Stimulated activated CD8-positive, alpha-beta memory T cell treated with anti-CD3 and anti-CD28 coated beads, Interleukin-7, amount 100 ng/mL, for 1 hour (primary cell): ENCODE measurements at places on chromosomes 16 and 17.

DNA sequence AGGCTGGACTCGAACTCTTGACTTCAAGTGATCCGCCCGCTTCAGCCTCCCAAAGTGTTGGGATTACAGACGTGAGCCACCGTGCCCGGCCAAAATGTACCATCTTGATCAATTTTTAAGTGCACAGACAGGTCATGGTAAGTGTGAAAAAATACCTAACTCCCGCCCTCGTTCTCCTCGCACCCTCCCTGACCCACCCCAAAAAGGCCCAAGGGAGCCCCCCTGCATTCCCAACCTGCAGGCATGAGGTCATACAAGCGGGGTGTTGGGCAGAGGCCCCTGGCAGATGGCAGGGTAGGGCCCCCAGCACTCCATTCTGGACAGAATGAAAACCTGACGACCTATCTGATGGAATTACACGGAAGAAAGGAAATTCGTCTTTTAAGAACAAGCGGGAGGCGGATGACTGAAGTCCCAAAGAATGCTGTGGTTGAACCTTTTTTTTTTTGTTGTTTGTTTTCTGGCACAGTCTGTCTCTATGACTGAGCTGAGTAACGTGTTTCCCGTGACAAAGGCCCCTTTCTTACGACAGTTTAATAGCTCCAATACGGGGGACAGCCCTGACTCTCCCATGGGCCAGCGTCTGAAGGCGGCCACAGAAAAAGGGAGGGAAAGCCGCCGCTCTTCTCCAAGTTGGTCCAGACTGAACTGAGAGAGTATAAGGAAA is 376.4 kb downstream of the SLC39A11 start:
- DNase-seq = no peak

DNA sequence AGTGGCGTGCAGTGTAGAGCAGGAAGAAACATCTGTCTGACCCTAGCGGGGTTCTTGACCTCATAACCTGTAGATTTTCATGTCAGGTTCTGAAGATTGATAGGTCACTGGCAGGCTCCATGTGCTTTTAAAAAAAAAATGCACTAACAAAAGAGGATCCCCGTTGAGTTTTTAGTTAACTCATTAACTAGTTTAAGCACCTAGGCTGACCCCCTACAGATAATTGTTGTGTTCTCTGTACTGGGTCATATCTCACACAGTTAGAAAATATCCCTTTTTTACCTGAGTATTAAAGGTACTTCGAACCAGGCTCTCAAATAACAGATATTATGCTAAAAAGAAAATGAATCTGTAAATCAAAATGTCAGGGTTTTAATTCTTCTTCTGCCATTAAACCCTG is 676.6 kb downstream of the CDH11 start:
- DNase-seq = no peak

GRCh38 chr16:2715966-2716885 is 3.8 kb downstream of the PRSS27 start:
- DNase-seq = no peak

DNA sequence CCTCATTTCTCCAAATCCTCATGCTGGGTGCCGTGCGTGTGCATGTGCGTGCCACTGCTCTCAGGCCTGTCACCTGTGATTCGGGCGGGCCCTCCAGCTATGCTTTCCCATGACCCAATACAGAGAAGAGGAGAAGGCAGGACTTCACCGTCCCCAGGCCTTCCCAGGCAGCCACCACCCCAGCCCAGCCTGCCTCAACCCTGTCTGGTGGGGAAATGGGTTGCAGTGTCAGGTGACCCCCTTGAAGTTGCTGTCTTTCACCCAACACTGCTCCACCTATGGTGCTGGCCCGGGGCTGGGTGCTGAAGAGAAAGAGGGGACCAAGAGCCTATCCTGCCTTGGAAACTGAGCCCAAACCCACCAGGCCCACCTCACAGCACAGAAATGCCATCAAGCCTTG is 94.7 kb downstream of the GOSR1 start:
- DNase-seq = no peak

DNA sequence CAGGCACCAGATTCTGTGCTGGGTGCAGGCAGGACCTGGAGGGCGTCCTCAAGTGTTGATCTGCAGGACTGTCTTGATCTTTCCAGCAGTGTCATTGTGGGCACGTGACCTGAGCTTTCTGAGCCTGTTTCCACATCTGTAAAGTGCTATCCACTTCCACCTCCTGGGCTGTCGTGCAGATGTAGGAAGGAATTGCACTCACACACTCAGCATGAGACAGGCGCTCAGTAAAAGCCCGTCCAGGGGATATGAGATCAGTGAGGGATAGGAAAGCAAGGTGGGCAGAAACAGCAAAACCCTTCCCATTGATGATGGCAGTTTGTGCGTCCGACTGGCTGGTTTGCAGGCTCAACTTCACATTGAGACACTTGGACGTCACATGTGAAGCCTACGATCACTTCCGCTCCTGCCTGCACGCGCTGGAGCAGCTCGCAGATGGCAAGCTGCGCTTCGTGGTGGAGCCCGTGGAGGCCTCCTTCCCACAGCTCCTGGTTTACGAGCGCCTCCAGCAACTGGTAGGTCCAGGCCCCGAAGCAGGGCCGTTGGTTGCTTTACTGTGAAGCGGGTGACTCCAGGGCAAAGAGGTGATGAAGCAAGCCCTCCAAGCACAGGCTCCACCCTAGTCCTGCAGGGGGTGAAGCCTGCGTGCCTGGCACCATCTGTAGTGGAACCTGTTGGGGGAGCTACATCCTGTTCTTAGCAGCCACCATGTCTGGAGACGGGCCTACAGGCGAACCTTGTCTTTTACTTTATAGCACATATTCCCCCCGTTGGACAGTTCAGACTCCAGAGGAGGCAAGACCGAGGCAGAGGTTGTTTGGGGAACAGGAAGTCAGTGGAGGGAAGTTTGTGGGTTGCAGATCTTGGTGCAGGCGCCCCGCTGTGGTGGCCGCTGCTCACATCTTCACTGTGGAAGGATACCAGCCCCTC is 23.0 kb downstream of the METTL22 start:
- no peak for DNase-seq

GRCh38 chr16:72203401-72203800 is 31.4 kb upstream of the PMFBP1 start:
- no peak for DNase-seq

- no peak for DNase-seq
Observed at GRCh38 chr17:45396496-45397205, 36.0 kb downstream of the ARHGAP27 start.

DNA sequence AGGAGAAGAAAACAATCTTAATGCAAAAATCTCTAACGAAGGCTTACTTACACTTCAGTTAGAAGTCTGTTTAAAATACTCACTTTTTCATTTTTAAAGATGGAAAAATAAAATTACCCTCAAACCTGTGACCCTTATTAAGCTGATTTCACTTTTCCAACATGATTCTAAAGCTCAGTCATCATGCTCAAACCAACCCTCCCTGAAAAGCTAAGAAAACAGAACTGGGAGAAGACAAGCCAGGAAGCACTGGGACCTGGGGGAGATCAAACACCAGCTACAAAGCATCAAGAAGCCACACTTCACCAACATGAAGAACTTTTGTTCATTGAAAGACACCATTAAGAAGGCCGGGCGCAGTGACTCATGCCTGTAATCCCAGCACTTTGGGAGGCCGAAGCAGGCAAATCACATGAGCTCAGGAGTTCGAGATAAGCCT is 88.8 kb downstream of the LITAF start:
- no peak for DNase-seq

DNA sequence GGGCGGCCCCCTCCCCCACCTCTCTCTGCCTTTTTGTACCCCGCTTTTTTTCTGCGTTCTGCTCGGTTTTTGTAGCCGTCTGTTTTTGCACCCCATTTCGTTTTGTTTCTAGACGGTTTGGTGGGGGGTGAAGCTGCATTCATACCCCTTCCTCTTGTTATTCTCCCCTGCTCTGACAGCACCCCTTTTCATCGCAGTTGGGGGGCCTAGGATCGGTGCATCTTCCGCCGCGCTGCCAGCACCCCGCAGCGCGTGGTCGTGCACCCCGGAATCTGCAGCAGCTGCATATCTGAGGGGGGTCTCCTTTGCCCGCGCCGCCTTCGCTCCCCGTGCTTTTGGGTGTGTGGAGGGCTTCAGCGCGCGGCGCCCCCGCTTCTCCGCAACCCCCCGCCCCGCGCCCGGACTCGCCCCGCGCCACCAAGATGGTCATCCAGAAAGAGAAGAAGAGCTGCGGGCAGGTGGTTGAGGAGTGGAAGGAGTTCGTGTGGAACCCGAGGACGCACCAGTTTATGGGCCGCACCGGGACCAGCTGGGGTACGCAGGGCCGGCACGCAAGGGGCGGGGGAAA is 455 bp downstream of the ATP1B2 start:
- no peak for DNase-seq

DNA sequence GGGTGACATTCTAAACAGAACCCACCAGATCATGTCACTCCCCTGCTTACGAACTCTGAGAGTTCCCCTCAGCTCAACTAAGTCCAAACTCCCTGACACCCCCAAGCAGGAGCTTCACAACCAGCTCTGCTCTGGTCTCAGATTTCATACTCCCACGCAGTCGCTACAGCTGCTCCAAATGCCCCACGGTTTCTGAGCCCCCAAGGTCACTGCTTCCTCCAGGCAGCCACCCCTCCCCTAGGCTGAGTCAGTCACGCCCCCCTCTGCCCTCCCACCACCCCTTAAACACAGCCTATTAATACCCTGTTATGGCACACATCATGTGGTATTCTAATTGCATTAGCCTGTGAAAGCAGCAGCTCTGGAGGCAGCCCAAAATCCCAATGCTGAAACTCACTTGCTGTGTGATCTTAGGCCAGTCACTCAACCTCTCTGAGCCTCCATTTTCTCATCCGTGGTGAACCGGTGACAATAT is 51.5 kb downstream of the GSG1L start:
- DNase-seq = no peak

GRCh38 chr17:48261297-48261880 is 153.8 kb downstream of the SNX11 start:
- DNase-seq = no peak

GRCh38 chr17:77396610-77397009 is 255.8 kb downstream of the SEC14L1 start:
- no peak for DNase-seq
